Mucosa of gallbladder (tissue), 1 donor: ENCODE measurements at places on chromosomes 4 and X. TPM values are rescaled to one million over a fixed set of nuclear protein-coding genes. Genes with fewer than 3 reads are reported as not detected.

- DNase-seq: no peak
Measured at GRCh38 chrX:38515291-38515690, 46.1 kb upstream of the TSPAN7 start.

DNA sequence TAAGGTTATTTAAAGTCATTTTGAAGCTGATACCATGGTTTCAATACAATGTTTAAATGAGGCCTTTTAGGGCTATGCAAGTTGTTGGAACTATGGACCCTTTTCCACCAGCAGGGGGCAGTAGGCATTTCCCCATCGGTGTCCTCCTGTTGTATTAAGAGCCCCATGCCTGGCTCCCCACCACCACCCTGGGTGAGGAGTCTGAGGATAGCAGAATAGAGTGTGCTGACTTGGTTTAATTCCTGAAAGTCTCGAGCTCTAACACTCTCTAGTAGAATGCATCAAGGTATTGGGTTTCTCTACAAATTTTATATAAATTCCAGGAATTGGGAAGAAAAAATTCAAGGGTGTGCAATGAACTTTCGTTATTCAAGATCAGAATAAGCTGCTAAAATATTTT lies 234.8 kb upstream of the JADE1 start:
- peak; percentile 83 for DNase-seq

- no peak for DNase-seq
Measured at GRCh38 chr4:110075083-110075738, 123.2 kb downstream of the ELOVL6 start.

GRCh38 chr4:182826391-182826790 lies 90.8 kb downstream of the DCTD start:
- DNase-seq: no peak

DNA sequence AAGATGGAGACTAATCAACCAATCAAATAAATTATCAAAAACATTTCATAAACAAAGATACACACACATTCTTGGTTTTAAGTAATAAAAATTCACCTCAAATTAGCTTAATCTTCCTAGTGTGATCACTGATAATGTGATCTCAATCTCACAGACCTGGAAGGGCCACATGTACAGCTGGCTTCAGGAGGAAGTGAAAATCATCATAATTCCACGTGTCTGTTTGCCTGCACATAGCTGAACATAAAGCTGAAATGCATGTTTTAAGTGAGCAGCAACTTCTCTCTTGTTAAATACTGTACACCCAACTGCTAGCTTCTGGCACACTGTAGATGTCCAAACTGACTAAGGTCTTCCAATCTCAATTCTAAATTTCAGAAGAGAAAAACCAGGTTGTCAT lies 53.8 kb downstream of the ARHGAP6 start:
- DNase-seq: no peak

- no peak for DNase-seq
Measured at GRCh38 chr4:78370631-78371372, 180.8 kb upstream of the ANXA3 start.

GRCh38 chr4:105291925-105292324 lies 145.2 kb downstream of the TET2 start:
- no peak for DNase-seq

DNA sequence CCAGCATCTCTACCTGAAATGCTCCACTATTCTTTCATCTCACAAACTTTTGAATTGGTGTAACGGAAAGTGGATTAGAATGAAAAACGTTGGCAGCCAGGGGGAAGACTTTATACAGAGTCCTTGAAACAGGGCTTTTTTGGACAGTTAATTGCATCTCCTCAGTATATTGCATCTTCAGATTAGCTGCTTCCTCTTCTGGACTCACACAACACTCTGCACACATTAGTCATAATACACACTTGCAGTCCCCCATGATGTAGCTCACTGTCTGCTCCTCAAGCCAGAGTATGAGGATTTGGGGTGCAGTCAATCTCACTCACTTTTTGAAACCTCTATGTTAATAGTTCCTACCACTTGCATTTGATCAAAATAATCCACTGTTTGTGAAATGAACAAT lies 101.0 kb downstream of the ADGRA3 start:
- no peak for DNase-seq

- no peak for DNase-seq
Measured at GRCh38 chr4:182207830-182208396, 35.3 kb upstream of the TENM3 start.

GRCh38 chrX:113369056-113369455 lies 528.4 kb upstream of the AMOT start:
- no peak for DNase-seq

GRCh38 chr4:22202246-22202974 lies 253.8 kb upstream of the KCNIP4 start:
- no peak for DNase-seq

- no peak for DNase-seq
Measured at GRCh38 chr4:40241941-40242340, 45.1 kb downstream of the RHOH start.

GABRG1 gene
- 0.06 TPM for total RNA-seq

HPGDS gene
- 7.8 TPM for total RNA-seq

JCHAIN gene
- 12.3 TPM for total RNA-seq
